Activated T-cell treated with anti-CD3 and anti-CD28 coated beads for 1 hour (primary cell): ENCODE measurements at places on chromosomes 12 and 14.

DNA sequence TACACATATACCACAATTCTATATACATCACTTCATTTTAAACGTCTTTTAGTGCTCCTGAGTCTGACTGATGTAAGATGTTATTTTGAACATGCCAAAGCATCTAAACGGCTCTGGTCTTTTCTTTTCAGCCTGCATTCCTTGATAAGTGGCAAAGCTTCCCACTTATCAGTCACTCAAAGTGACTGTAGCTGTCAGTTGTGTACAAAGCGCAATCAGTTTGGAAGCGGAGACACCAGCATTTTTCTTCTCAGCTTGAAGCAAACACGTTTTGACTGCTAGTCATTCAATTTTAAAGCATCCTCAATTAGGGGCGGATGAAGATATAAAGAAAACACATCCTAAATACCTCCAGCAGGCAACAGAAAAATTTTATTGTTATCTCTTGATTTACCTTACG lies 226.8 kb downstream of the SOX5 start:
- DNase-seq = no peak

GRCh38 chr14:59484639-59485175 lies 390 bp downstream of the JKAMP start:
- DNase-seq = no peak

DNA sequence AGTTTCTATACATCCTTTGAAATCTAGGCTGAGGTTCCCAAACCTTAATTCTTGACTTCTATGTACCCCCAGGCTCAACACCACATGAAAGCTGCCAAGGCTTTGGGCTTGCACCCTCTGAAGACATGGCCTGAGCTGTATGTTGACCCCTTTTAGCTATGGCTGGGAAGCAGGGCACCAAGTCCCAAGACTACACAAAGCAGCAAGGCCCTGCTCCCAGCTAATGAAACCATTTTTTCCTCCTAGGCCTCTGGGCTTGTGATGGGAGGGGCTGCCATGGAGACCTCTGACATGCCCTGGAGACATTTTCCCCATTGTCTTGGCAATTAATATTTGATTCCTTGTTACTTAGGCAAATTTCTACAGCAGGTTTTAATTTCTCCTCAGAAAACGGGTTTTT lies 207.0 kb downstream of the ADAMTS20 start:
- no peak for DNase-seq

- peak; percentile 10 for DNase-seq
These were observed 67.8 kb upstream of the CAPRIN2 start for GRCh38 chr12:30822385-30823155.

GRCh38 chr12:47652521-47653234 lies 53.2 kb downstream of the RPAP3 start:
- DNase-seq = no peak

DNA sequence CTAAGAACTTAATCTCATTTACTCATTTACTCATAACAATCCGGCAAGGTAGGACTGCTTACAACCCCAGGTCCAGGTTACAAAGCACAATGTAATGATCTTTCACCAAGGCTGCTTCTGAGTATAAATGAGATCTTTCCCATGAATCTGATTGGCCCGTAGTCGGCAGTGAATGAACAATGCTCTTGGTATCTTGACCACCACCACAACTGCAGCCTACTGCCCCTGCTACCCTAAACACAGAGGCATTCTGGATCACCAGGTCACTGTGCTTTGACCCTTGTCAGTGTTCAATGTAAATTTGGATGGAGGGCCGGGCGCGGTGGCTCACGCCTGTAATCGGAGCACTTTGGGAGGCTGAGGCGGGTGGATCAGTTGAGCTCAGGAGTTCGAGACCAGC lies 15.9 kb downstream of the FAM181A start:
- no peak for DNase-seq

- no peak for DNase-seq
These were observed 564.0 kb downstream of the CCER1 start for GRCh38 chr12:90390947-90391346.
